ENCODE measurements at places on chromosomes 7 and 10.

DNA sequence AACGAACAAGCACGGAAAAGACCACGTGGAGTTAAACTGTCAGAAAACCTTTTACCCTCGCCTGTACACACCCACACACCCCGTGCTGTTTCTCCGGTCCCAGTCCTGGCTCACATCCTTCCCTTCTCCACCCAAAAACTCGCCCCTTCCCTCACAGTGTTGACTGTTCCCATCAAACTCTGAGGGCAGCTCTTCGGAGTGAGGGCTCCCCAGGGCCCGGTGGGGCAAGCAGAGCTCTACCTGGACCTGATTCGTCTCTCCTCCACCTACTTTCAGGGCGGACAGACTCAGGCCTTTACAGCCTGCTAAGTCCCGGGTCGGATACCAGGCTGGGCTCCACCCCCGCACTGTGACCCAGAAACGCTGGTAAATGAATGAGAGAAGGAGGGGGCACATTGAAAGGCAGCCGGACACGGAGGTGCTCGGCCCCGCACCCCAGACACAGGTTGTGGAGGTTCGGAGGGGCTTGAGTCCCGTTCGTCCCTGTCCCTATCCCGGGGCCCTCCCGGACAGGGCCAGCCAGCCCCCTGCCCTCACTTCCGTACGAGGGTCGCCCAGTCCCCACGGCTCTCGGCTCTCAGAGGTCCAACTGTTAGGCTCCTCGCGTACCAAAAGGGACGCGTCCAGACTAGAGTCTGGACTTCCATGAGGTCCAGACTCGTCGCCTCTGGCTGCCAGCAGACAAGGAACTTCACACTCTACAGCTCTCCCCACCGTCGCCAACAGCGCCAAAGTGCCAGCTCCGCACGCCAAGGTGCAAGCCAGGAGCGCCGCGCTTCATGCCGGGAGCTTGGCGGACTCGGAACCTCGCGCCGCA, 31.7 kb upstream of the ASL start:
- peak; percentile 1 for DNase-seq

DNA sequence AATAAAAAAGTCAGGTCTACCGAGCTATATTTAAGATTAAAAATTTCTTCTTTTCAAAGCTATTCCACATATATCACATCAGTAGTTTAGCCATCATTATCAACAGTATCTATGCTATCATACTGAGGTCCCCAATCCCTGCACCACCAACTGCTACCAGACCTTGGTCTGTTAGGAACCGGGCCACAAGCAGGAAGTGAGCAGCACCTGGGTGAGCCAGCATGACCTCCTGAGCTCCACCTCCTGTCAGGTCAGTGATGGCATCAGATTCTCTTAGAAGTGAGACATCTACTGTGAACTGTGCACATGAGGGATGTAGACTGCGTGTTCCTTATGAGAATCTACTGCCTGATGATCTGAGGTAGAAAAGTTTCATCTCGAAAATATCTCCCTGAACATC, 632.1 kb upstream of the KCND2 start:
- DNase-seq: no peak

GRCh38 chr7:130141161-130141883, 63.9 kb downstream of the TMEM209 start:
- peak; percentile 46 for DNase-seq

DNA sequence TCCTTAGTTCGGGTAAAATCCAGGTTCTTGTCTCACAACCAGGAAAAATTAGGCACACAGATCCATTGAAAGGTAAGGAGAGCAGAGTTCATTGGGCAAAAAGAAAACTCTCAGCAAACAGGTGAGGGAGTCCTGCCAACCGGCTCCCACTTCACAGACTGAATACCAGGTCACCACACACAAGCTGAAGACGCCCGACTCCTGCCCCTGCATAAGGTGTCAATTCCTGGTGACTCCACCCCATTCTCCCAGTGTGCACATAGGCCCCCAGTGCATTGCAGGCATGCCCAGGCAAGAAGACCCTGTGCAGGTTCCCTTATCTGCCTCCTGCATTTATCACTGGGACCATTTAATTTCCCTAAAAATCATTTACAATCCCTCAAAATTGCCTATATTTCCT, 354.6 kb downstream of the LRRTM3 start:
- no peak for DNase-seq

DNA sequence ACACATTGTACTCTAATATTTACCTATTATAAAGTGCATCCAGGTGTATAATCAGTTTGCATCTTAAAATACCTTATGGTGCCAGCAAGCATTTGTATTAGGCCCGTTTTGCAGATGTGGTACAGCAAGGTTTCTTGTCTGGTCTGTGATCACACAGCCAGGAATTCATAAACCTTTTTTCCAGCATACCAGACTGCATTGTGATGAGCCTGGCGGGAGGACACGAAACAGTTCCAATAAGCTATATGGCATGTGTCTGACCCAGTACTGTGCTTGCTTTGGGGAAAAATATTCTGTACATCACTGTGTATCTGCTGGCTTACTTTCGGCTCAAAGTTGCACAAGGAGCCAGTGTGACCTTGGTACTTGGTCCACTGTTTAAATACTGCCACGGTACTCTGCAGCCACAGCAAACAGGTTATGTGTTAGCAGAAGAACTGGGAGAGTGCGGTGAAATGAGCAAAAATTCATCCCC, 36.3 kb downstream of the CHN2 start:
- no peak for DNase-seq

DNA sequence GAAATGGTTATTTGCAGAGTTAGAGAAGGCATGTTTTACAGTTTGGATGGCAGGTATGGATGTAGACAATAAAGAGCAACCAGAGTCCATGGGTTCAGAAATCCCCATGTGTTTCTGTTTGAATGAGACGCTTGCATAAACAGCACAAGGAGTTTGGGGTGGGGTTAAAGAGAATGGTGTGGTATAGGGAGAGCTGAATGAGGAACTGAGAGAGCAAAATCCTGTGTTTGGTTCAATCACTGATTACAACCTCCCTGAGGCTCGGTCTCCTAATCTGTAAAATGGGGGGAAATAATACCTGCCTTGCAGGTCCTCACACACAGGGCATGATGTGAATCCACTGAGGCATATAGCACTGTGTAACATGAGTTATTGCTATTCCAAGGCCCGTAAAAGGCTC, 23.7 kb downstream of the CAV1 start:
- DNase-seq: no peak

DNA sequence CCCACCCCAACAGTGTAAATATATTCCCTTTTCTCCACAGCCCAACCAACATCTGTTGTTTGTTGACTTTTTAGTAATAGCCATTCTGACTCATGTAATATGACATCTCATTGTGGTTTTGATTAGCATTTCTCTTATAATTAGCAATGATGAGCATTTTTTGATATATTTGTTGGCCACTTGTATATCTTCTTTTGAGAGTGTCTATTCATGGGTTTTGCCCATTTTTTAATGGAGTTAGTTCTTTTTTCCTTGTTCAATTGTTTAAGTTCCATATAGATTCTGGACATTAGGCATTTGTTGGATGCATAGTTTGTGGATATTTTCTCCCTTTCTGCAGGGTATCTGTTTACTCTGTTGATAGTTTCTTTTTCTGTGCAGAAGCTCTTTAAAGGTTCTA, 340.1 kb downstream of the NXPH1 start:
- no peak for DNase-seq

DNA sequence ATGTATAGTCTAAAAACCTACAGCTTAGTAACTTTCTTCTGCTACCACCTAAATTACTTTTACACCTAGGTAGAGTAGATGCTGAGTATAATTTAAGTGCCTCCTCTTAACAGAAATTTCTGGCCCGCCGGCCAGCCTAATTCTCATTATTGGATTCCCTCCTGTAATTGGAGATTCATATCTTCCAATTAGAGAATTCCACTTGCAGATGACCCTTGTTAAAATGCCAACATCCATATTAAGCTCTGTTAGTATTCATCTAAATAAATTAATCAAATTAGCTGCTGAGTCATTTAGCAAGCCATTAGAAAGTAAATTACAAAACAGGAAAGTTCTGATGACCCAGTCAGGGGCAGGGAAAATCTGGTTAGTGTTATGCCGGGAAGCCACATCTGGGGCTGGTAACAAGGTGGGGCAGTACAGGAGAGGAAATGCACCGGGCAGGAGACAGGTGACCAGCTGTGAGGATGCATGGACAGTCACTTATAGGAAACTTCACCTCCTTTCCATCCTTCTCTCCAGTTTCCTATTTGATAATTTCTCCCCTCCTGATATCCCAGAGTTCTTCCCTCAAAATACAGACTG, 82.8 kb downstream of the ORC5 start:
- DNase-seq: no peak

GRCh38 chr10:35017608-35018007, 72.5 kb downstream of the CUL2 start:
- DNase-seq: no peak

- DNase-seq: no peak
Observed at GRCh38 chr7:101942603-101943210, 125.3 kb downstream of the CUX1 start.

GRCh38 chr7:95986178-95986764, 213.9 kb downstream of the DYNC1I1 start:
- DNase-seq: no peak

GRCh38 chr10:76887223-76888010, 750.2 kb downstream of the KCNMA1 start:
- no peak for DNase-seq

- DNase-seq: no peak
Observed at GRCh38 chr10:119087271-119087882, 6.8 kb upstream of the EIF3A start.

DNA sequence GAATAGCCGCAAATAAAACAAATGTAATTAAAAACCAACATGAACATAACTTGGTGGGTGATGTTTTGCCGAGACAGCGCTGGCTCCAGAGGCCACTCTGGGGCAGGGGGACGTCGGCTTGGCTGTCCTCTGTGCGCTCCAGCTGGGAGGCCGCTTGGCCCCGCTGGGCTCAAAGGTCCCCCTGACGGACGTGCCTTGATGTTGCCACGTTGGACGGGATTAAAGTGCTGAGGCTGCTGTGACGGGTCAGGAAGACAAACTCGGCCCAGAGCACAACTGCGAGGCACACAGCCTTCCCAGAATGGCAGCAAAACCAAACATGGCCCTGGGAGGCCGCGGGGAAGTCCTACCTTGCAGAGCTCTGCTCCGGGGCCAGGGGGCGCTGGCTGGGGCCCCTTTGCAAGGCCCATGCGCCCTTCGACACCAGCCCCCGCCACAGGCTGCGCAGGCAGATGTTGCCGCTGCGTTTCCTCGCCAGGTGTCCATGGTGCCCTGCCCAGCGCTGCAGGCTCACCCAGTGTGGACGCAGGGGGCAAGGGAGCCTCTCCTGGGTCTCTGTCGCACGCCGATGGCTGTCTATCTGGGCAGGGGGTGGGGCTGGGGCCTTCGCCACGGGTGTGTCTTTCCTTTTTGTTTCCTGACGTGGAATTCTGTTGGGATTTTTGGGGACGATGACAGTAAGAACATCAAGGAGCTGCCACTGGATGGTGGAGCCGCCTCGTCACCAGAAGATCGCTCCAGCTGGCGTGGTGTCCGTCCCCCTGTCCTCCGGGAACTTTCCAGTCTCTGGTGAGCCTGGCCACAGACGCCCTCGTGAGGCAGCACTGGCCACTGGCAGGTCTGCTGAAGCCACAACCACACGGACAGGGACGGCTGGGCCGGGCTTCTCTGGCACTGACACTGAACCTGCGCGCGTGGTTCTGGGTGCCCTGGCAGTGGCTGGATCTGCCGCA, 99.6 kb upstream of the DIP2C start:
- no peak for DNase-seq

DNA sequence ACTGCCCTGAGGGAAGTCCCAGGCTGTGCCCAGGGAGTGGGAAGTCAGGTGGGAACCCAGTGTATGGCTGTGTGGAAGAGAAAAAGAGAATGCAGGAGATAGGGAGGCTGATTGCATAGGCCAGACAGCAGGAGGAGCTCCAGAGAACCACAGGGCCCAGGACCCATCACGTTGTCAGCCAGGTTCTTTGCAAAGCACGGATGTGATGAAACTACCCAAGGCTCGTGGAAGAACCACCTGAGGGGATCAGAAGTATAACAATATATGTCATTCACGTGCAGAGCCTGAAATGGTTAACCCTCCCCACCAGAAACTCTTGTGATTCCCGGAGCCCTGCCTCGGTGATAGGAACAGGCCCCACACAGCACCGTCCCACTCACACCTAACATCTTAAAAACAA, 83.6 kb downstream of the LARP4B start:
- no peak for DNase-seq

DNA sequence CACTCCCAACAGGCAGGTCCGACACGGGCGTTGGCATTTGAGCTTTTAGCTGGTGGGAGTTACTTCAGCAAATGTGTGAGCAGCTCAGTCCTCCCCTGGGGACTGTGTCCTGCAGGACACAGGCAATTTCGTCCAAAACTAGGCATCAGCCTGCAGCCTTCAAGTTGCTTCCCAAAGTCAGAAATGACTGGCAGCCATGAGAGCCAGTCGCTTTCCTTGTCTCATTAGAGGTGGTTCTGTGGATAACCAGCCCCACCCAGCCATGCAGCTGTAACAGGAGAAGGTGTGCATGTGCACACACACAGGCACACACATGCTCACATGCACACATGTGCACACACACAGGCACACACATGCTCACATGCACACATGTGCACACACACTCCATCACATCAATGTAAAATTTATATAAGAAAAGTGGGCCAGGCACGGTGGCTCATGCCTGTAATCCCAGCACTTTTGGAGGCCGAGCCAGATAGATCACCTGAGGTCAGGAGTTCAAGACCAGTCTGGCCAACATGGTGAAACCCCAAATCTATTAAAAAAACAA, 138.8 kb upstream of the TCERG1L start:
- no peak for DNase-seq

GRCh38 chr10:60952067-60952845, 8.3 kb upstream of the RHOBTB1 start:
- no peak for DNase-seq

- no peak for DNase-seq
Observed at GRCh38 chr10:80685355-80685754, 147.7 kb downstream of the SH2D4B start.
